ENCODE measurements at places on chromosomes 11 and 22. TPM values are rescaled to one million over a fixed set of nuclear protein-coding genes. Genes with fewer than 3 reads are reported as not detected.

Gene HEPACAM
- not detected for total RNA-seq

Gene METTL15
- total RNA-seq: 19.0 TPM

Gene ACR
- not detected for total RNA-seq

Gene P2RX6
- total RNA-seq: 103 TPM

Gene C11orf21
- total RNA-seq: not detected

Gene LPXN
- 6.6 TPM for total RNA-seq

Gene BIRC3
- 0.62 TPM for total RNA-seq

Gene OR5L1
- total RNA-seq: not detected

Gene THY1
- total RNA-seq: 107 TPM

Gene ANO1
- total RNA-seq: not detected

Gene NXPE4
- not detected for total RNA-seq

Gene SLC22A8
- not detected for total RNA-seq

Gene DBX1
- not detected for total RNA-seq

Gene EMID1
- 4.0 TPM for total RNA-seq

Gene C11orf52
- 1.7 TPM for total RNA-seq

Gene ADAMTS15
- total RNA-seq: 1.8 TPM

Gene RNF215
- total RNA-seq: 20.1 TPM

Gene SHISA8
- 0.27 TPM for total RNA-seq

Gene INS
- total RNA-seq: not detected

Gene GGTLC3
- not detected for total RNA-seq

Gene C11orf16
- total RNA-seq: not detected

Gene TP53AIP1
- total RNA-seq: not detected

Gene CRYBB2
- total RNA-seq: not detected

Gene OR8G1
- not detected for total RNA-seq

Gene LRRC55
- not detected for total RNA-seq

Gene OR56A1
- total RNA-seq: 0.05 TPM

Gene SCGB1A1
- not detected for total RNA-seq

Gene RDX
- total RNA-seq: 79.4 TPM

Gene MS4A6A
- total RNA-seq: not detected

Gene NPTXR
- 0.96 TPM for total RNA-seq

Gene B4GALNT4
- 0.40 TPM for total RNA-seq

Gene MS4A15
- total RNA-seq: not detected

Gene CNTF
- total RNA-seq: 3.0 TPM

Gene POU2AF3
- total RNA-seq: not detected

Gene SCN3B
- total RNA-seq: 0.99 TPM

Gene SEPTIN5
- total RNA-seq: 123 TPM

Gene PTS
- 27.9 TPM for total RNA-seq

Gene RIMBP3B
- total RNA-seq: 0.42 TPM

Measured in myocyte (in vitro differentiated cells).